ENCODE measurements at places on chromosomes 5 and 9. TPM values are rescaled to one million over a fixed set of nuclear protein-coding genes. Genes with fewer than 3 reads are reported as not detected.

DNA sequence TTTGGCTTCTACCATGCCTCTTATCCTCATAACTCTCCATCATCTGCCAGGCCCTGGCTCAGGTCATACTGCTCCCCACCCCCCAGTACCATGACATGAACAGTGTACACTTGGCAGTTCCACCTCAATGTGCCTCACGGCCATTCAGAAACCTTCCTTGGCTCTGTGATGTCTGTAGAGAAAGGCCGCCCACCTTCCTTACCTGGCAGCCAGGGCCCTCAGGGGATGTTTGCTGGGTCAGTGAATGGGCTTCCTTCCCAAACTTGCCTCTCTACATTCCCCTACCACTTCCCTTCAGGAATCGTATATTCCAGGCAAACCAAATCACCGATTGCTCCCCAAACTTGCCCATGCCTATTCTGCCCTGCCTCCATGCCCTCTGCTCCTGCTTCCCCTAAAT lies 101.1 kb downstream of the PSD2 start:
- no peak for DNase-seq

DNA sequence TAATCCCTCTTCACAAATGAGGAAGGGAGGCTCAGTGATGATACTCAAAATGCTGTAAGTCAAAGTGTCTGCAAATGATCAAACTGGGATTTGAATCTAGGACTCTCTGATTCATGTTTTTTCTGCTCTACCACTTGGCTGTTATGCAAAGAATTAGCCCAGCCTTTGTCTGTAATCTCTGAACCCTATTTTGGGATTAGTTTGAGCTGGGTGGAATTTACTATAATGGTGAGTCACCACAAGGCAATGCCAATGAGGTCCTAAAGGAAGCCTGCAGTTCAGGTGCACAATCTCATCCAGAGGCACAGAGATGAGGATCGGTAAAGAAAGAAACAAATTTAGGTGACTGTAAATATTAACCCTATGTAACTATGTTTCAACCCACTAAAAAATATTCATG lies 29.2 kb downstream of the RFK start:
- peak; percentile 56 for DNase-seq

- no peak for DNase-seq
Observed at GRCh38 chr5:59186623-59187022, 603.7 kb downstream of the RAB3C start.

The NUP188 gene
- 24.9 TPM for polyA plus RNA-seq

GRCh38 chr5:120615967-120616645 lies 152.0 kb downstream of the PRR16 start:
- peak; percentile 92 for DNase-seq

The DOCK2 gene
- 5.4 TPM for polyA plus RNA-seq

The FAM153A gene
- polyA plus RNA-seq = not detected
